Right ventricle myocardium inferior (tissue), 1 donor: ENCODE measurements at places on chromosomes 16 and 17. TPM values are rescaled to one million over a fixed set of nuclear protein-coding genes. Genes with fewer than 3 reads are reported as not detected.

The C17orf75 gene
- 15.9 TPM for total RNA-seq

The PRSS33 gene
- not detected for total RNA-seq

The ZNF469 gene
- 0.92 TPM for total RNA-seq

The KRTAP4-6 gene
- not detected for total RNA-seq

The IGF2BP1 gene
- total RNA-seq: not detected

The STX1B gene
- 0.41 TPM for total RNA-seq

The PSMB3 gene
- 175 TPM for total RNA-seq
